ENCODE measurements at places on chromosomes 5 and 9.
A peak's percentile ranks its signal among the peaks of the same experiment; 100 is the strongest.

DNA sequence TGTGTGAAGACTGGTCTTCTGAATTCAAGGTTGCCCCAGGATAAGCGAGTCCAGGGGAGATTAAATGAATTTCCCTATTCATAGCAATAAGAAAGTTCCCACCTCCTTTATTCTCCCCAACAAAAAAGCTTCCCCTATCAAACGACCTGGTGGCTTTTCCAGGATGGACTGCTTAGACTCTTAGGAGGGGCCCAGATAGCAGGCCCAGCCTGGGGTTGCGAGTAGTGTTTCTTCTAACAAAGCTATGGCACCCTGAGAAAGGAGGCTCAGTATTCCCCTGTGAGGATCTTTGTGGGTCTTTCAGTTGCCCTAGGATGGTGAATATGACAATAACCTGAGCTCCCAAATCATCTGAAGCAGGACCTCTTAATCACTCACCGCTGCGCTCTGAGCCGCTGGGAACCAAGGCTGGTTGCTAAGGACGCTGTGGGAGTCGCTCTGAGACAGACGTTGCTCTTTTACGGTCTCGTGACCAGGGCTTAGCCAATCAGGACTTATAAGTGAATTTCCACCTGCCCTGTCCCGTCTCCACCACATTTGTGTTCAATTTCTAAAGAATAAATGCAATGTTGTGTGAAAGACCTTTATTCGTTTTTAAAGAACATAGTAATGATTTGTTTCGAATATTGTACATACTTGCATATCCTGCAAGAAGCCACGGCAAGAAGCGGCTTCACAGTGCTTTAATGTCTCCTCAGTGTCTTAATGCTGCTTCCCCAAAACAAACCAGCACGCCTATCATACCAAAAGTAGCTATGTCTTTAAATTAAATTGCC is at the start of gene TMEM232:
Gene TMEM232 (minus strand): TSS at position 423 of the 776 bp plus-strand sequence. CDS start 59,319 bp downstream, outside the sequence.
- DNase-seq = peak; percentile 62

- no peak for DNase-seq
Observed at GRCh38 chr9:16543225-16543624, 327.2 kb downstream of the BNC2 start.

DNA sequence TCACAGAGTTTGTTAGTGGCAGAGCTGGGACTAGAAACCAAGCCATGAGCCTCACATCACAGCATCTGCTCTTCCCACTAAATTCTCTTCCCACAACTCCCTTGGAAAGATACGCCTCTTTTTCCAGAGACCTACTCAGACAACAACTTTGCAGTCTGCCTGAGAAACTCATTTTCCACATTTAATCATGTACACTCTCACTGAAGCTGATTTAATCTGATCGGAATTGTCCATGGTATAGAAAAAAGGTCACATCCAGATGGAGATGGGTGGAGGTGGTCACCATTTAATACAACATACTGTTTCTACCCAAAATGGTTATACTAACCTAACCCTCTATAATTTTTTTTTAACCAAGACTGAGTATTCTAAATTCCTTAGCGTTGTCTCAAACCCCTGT is 366.2 kb downstream of the ENC1 start:
- DNase-seq = no peak

DNA sequence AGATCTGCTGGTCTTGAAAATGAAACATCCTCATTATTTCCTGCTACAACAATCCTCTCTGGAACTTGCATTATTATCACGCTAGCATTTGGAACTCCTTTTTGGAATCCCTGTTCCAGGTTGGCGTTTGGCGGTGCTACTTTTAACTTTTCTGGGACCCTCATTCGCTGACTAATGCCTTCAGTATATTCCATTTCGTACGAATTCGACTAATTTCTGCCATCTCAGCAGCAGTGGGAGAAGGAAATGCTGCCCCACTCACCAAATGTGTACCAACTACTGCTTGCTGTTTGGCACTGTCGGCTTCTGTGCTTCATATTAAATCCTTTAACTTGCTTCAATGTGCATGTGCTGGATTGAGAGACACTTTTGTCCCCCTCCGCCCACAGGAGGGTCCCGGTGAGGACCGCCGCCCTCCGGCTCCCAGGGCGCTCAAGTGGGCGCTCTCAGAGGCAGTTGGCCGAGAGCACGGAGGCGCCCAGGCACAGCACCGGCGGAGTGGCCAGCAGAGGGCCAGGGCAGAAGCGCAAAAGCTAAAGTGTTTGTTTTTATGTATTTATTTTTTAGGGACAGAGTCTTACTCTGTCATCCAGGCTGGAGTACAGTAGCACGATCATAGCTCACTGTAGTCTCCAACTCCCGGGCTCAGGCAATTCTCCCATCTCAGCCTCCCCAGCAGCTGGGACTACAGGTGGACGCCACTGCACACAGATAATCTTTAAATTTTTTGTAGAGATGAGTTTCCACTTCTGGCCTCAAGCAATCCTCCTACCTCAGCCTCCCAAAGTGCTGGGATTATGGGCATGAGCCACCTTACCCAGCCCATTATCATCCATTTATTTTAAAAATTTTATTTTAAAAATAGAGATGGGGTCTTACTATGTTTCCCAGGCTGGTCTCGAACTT is 11.9 kb downstream of the PDE6A start:
- DNase-seq = peak; percentile 80

- no peak for DNase-seq
Observed at GRCh38 chr5:124061663-124062062, 549.7 kb downstream of the CSNK1G3 start.

GRCh38 chr9:76644171-76644570 is 120.1 kb upstream of the PCA3 start:
- no peak for DNase-seq

DNA sequence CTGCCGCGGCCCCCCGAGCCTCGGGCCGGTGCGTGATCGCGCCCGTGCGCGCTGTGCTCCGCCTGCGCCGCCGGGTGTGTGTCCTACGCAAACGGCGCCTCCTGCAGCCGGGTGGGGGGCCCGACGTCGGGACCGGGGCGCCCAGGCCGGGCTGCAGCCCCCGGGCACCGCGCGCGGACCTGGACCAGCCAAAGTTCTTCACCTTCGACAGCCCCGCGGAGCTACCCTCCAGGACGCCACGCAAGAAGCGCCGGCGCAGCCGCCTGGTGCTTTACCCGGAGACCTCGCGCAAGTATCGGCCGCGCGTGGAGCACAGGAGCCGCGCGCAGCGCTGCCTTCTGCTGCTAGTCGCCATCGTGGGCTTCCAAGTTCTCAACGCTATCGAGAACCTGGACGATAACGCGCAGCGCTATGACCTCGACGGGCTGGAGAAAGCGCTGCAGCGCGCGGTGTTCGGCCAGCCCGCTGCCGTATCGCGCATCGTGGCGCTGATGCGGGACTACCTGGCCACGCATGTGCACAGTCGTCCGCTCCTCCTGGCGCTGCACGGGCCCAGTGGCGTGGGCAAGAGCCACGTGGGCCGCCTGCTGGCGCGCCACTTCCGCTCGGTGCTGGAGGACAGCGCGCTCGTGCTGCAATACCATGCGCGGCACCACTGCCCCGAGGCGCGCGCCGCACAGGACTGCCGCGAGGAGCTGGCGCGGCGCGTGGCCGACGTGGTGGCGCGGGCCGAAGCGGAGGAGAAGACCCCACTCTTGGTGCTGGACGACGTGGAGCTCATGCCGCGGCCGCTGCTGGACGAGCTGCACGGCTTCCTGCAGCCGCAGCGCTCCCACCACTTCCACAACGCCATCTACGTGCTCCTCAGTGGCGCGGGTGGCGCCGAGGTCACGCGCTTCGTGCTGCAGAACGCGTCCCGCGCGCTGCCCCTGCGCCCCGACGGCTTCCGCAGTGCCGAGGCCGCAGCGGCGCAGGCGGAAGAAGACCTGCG is 1.5 kb downstream of the TOR4A start:
- peak; percentile 80 for DNase-seq

DNA sequence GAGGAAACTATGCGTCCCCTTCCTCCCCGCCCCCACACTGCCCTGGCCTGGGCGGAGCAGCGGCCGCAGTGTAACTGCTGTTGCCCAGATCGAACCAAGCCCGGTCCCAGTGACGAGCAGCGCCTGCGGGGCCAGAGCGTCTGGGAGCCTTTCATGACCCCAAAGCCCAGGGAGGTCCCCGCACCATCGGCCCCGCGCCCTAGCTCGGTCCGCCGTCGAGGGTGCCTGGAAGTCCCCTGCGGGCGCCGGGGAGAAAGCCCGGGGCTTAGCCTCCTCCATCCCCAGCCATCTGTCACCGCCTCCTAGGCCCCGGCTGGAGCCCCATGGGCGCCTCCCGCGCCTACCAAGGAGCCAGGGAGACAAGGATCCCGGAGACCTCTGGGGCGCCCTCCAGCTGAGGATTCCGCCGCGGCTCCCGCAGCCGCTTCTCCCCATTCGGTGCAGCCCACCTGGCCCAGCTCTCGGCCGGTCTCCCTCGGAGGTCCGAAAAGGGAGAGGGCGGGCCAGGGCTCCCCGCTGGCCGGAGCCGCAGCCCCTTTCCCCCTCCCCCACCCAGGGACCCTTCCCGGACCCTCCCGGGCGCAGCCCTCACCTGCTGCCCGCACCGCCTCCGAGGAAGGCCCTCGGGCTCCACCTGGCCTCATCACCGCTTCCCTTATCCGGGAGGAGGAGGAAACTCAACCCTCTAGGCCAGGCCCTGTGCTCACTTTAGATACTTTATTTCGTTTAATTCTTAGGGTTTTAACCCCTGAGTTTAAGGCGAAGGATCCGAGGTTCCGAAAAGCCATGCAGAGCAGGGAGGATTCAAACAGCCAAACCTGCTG is 45.6 kb downstream of the APTX start:
- peak; percentile 67 for DNase-seq

DNA sequence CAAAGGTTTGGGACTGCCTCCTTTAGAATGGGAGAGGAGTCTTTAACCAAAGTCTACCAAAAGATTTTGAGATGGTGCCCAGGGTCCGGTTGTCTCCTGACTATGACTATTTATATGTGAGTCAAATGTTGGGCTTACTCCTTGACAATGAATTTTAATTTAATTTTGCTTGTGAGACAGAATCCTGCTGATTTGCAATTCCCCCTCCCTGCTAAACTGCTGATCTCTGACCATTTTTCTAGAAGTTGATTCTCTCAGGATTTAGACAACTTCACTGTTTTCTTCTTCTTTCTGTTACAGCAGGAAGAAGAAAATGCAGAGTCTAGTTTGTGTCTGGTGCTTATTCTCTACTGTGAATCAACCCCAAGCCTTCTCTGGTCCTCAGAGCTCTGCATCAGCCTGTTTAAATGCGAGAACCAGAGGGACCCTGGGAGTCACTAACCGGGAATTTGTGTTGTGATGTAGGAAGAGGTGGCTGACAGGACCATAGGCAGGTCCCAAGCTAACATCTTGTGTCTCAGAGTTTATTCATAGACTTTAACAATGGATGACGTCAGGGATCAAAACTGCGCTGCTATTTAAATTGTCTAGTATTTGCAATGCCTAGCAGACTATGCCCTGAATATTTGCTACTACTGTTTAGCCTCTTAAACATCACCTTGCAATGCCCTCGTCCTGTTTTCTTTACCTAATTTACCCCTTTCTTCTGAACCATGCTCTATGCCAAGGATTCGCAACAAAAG is 124.0 kb upstream of the TAF11L2 start:
- no peak for DNase-seq

DNA sequence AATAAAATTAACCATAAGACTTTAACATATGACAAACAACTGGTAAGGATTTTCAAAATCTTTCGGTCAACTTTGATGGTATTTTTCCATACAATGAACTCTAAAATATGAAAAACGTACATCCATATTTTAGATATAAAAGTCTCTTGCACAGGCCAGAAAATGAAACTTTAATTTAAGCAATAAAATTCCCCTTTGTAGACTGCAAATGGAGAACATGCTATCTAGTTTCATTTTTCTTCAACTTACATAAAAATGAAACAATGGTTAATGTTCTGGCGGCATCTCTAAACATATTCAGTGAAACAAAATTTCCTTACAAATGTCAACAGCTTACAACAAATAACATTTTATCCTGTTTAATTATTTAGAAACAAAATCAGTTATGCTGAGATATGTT is 84.0 kb downstream of the USP20 start:
- DNase-seq = no peak

DNA sequence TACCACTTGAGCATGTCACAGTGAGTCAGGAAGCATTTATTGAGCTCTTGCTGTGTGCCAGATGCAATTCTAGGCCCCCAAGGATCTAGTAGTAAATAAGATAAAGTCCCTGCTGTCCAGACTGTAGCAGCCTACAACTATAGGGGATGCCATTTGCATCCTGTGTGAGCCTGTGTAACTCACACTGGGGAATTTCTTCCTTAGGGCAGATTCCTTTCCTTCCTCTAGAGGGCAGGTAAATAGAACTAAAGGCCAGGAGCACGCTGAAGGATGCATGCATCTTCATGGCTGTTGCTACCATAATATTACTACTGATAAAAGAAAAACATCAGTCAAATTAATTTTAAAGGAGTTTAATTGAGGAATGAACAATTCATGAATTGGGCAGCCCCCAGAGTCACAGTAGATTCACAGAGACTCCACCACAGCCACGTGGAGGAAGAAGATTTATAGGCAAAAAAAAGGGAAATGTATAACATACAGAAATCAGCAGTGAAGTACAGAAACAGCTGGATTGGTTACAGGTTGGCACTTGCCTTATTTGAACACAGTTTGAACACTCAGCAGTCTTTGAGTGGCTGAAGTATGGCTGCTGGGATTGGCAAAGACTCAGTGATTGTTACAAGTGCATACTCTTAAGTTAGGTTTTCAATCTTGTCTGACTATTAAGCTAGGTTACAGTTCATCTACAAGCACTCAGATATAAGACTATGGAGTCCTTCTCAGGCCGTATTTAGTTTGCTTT is 98.9 kb downstream of the ACTL7B start:
- no peak for DNase-seq

GRCh38 chr9:72734631-72735030 is 213.2 kb downstream of the TMC1 start:
- no peak for DNase-seq

DNA sequence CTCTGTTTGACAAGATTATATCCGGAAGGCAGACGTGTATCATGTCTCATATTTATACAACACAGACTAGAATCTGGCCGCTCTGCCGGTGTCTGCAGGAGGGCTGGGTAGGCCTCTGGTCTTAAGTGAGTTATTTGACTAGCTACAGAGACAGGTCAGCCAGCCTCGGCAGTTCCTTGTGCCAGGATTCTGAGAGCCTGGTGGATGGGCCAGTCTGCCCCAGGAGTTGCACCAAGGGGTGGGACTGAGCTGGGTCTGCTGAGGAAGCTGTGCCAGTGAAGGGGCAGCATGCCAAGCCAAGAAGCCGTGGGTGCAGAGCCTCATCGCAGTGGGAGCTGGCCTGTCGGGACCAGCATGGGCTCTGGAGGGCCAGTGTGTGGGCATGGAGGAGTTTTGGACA is 7.1 kb downstream of the SNX18 start:
- no peak for DNase-seq

- DNase-seq = no peak
Observed at GRCh38 chr5:78234804-78235203, 59.7 kb downstream of the AP3B1 start.

DNA sequence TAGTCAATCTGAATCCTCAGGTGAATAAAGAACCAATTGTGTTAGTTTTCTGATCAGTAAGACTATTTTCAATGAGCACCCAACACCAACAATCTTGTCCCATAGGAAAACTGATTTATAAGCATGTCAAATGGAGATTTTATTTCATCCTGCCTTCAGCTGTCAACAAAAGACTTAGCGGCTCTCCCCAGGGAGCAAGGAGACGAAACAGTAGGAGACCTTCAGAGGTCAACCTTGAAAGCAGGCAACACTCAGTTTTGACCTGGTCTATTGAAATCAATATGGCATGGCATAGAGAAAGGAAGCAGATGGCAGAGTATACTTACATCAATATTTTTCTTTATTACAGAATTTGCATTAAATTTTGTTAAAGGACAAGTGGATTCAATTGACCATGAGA is 34.1 kb downstream of the ZNF622 start:
- peak; percentile 47 for DNase-seq

All from H7 (cell line).